Fibroblast of the aortic adventitia (primary cell): ENCODE measurements at places on chromosomes 4 and X. TPM values are rescaled to one million over a fixed set of nuclear protein-coding genes. Genes with fewer than 3 reads are reported as not detected.

DNA sequence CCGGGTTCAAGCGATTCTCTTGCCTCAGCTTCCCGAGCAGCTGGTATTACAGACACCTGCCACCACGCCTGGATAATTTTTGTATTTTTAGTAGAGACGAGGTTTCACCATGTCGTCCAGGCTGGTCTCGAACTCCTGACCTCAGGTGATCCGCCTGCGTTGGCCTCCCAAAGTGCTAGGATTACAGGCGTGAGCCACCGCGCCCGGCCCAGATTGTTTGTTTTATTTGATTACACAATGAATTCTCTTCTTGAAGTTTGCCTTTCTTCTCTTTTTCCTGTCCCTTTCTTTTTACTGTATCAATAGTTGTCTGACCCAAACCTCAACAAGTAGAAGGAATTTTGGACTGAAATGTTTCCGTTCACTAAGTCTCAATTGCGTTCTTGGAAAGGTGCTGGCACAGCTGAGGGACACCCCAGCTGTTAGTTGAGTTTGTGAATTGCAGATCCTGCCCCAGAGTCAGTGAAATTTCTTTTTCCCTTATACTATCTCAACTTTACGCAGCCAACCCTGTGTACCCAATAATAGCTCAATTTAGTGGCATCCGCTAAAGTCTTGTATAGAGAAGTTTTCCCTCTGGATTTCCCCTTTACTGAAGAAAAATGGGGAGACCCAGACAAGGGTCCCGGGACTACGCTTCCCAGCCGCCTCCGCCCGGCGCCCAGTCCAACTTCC lies 639 bp upstream of the MTM1 start:
- no peak for DNase-seq

DNA sequence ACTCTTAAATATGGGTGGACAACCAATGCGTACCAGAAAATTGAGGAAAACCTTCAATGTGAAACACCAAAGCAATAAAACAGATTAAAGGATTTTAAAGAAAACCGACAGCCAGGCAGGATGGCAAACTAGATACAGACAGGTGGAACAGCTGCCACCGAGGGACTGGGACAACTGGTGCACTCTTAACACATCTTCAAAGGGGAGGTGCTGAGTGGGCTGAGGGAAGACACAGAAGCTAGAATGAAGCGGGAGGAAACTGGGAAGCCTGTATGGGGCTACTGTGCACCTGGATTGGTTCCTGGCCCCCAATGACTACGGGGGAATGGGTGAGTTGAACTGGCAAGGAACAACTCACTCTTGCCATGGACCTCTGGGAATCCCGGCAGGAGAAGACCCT lies 20.7 kb downstream of the ZNF280C start:
- no peak for DNase-seq

- peak; percentile 4 for DNase-seq
Observed at GRCh38 chrX:55161581-55161980, 58.6 kb upstream of the PAGE5 start.

DNA sequence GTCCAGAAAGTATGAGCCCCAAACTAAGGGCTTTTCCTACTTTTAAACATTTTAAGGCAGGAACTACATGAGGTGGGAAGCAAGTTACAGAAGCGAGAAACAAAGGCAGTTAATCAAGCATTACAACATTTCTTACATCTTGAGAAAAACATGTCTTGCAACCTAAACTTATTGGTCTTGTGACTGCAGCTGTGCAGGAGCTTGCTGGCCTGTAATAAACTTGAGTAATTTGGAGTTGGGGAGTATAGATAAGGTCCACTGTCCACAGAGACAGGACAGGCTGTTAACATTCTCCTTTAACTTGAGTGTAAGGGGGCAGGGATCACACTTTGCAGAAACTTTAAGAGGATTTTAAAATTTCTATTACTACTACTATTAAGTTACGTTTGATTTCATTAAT lies 2.7 kb upstream of the UGT8 start:
- no peak for DNase-seq

Gene PF4V1
- not detected in 2 replicates for total RNA-seq

GRCh38 chrX:71160475-71160874 lies 15.8 kb downstream of the NLGN3 start:
- no peak for DNase-seq

DNA sequence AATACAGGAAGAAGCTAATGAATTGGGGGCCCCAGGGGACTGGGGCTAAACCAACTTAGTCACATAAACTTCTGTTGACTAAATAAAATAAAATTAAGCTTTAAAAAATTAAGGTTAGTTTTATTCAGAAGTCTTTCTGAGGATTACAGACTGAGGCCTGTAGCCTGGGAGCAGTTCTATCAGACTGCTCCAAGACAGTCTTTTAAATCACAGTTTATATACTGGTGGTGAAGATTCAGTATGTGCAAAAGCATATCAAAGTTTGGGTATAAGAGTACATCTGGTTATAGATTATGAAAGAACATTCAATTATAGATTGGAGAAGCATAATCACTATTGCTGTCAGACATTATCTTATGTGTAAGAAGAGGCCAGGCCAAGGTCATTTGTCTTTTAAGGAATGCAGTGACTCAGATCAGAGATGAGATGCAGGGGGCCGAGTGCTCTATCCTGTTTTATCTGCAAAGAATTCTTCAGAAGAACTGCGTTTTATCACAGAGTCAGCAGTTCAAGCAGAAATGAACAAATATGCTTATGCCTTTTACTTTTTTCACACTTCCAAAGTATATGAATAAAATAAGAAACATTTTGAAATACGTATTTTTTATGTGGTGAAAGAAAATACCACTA lies 109.4 kb downstream of the PDHA2 start:
- no peak for DNase-seq

DNA sequence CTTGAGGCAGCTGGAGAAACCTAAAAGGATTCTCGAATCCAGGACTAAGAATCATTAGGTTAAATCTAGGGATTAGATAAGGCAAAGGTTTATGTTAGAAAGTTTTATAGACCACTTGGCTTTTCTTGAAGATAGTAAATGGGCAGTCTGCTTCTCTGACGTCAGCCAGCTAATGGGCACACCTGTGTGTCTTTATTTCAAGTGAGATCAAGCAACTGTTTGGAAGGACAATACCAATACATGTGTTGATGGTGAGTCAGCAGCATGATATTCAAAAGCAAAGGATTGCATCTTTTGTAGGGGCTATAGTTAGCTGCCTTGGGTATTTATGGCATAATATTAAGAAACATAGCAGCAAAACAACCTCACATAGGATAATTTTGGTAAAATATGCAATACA lies 46.5 kb upstream of the GRPR start:
- DNase-seq, result no peak

GRCh38 chr4:2462992-2463762 lies 5.7 kb upstream of the RNF4 start:
- DNase-seq, result peak; percentile 14
